Inflammatory macrophage treated with lipopolysaccharide for 1 hour (primary cell): ENCODE measurements at places on chromosomes 6 and 20.

GRCh38 chr20:44576297-44576696, 6.1 kb upstream of the PKIG start:
- peak; percentile 71 for DNase-seq

- DNase-seq = no peak
These were observed 80.3 kb downstream of the PRND start for GRCh38 chr20:4802023-4802422.

DNA sequence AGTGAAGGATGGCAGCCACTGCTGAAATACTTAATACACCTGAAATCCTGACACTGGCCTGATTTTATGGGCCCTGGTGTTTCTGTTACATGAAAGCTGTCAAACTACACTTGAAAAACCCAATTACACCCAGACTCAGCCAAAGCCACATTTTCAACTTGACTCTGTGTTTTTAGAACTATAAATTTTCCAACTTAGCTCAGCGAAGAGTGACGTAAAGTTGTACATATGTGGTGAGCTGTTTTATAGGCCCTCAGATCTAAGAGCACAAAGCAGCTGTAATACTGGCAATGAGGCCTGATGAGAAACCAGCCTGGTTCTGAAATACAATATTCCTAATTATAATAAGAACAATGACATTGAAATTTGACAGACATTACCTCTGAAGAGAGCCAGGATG, 18.6 kb downstream of the SCML4 start:
- no peak for DNase-seq

DNA sequence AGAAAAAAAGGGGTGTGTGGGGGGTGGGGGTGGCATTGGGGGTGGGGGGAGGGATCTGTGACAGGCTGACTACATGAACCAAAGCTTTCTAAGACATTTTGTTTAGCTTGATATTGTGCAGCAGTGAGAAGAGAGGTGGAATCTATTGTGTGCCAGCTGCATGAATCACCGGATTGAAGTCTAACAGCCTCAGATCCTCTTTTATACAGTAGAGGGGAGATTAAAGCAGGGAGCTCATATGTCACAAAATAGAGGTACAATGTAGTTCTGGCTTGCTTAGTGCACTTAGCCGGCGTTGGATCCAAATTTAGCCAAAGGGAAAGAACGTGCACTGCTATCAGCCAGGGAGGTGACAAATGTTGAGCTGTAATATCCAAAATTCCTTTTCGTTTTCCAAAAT, 404.2 kb upstream of the CITED2 start:
- DNase-seq = no peak

- no peak for DNase-seq
These were observed 52.6 kb downstream of the SMLR1 start for GRCh38 chr6:130879826-130880225.

DNA sequence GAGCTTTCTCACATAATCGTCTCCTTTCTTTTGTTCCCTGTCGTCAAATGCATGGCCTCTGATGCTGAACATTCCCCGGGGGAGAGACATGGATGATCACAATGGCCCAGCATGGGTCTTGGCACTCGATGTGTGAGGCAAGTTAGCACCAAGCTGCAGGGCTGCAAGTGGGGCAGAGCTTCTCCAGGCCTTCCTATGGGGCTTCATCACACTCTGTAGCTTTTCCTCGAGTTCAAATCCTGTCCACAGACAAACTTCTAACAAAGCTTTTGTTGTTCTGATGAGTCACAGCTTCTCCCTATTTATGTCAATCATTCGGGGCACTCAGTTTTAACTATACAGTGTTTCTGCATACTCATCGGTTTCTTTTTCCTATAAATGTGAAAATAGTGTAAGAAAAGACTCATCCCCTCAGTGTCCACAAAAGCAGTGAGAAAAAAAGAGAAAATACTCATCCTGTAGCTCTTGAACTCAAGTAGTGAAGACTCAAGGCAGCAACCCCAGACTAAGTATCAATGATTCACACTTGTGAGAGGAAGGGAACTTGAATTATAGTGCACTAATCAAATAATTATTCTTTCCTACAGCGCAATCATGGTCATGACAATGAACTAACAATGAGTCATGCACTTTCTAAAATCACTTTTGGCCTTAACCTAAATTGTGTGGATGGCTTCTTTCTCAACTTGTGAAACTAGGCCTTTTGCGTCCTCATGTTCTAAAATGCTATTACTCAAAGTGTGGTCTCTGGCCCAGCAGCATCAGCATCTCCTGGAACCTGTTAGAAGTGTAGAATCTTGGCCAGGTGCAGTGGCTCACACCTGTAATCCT, 68.4 kb upstream of the NOX3 start:
- DNase-seq = no peak

- DNase-seq = no peak
These were observed 43.9 kb upstream of the NOL4L start for GRCh38 chr20:32628960-32629530.

DNA sequence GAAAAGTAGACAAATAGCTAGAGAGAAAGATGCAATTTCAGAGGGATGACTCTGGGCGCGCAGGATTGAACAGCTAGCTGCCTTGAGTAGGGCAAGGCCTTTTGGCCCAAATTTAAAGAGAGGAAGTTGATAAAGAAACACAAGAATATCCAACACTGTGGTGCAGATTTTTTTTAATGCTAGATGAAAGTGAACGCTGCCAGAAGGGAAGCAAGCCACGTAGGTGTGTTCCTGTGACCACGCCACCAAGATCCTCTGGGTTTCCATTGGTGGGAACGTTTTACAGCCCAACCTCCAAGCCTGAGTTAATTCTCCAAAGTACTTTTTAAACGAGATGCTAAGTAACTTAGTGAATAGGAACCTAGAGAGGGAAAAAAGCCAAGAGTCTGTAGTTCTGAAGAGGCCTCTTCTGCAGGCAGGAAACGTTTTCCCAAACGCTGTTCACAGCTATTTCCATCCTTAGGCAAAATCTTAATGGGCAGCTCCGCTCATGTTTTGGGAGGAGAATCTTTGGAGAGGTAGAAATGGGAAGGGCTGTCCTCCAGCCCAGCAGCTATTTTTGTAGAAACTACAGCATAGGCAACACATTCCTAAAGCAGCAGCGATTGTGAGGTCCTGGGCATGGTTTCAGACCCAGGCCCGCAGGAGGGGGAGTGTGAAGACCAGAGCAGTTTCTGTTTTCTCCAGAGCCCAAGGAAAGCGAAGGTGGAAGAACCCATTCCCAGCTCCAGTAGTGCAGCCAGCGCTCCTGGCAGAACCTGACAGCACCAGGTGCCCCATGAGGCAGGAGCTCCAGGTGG, 8.2 kb downstream of the LY86 start:
- DNase-seq = no peak

GRCh38 chr20:40966103-40966502, 62.5 kb upstream of the TOP1 start:
- no peak for DNase-seq

DNA sequence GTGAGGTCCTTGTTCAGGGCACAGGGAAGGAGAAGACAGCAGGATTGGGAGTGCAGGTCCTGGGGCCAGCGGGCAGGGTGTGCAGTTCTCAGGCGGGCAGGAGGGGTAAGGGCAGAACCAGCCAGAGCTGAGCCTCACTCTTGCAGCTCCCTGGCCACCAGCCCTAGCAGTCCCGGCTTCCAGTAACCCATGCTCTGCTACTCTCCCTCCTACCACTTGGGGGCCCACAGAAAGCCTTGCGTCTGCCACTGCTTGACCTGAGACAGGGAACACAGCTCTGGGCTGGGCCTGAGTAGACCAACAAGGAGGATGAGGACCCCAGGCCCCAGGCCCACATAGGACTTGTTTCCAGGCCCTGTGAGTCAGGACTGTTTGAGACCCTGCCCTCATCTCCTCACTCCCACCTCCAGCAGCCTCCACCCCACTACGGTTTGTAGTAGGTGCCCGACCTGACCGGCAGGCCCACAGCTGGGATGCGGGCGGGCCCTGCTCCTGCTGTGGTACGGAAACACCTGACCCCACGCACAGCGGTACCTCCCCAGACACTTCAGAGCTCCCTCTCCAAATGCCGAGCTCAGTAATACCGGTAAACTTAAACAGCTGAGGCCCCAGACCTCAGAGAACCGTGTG, 39.2 kb downstream of the KCNK5 start:
- DNase-seq = peak; percentile 54

DNA sequence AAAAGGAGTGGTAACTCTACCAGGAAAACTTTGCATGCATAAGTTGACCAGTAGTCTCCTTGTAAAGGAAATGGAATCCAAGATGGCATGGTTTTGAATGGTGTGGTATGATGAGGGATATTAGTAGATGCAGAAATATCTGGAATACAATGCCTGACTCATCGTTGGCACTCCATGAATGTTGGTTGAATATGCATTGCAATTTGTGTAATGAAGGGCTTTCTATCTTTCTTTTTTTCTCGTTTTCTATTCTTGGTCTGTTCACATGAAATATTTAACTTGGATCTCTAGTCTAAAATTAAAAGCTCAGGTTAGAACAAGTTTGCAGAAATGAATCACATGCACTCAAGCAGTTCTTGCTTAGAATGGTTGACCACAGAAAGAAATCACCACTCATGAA, 277.3 kb upstream of the PRND start:
- DNase-seq = no peak

- DNase-seq = no peak
These were observed 160.9 kb upstream of the SPTLC3 start for GRCh38 chr20:12847872-12848271.

- peak; percentile 57 for DNase-seq
These were observed 38.6 kb upstream of the EPB41L1 start for GRCh38 chr20:36115925-36116324.

DNA sequence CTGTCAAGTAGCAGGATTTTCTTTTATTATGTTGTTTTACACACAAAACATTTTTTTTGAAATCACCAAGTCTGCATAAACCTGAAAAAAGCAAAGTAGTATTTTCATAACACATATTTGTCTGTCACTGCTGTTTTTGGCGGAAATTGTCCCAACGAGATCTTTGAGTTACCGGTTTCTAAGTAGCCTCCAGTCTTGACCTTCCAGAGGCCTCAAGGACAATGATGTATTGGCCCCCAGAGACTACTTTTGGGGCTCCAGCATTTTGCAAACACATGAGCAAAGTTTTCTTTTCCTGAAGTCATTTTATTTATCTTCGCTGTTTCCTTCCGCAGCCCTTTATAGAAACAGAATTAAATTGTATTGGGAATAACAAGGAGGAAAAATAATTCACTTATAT, 862.6 kb downstream of the KIF16B start:
- no peak for DNase-seq

DNA sequence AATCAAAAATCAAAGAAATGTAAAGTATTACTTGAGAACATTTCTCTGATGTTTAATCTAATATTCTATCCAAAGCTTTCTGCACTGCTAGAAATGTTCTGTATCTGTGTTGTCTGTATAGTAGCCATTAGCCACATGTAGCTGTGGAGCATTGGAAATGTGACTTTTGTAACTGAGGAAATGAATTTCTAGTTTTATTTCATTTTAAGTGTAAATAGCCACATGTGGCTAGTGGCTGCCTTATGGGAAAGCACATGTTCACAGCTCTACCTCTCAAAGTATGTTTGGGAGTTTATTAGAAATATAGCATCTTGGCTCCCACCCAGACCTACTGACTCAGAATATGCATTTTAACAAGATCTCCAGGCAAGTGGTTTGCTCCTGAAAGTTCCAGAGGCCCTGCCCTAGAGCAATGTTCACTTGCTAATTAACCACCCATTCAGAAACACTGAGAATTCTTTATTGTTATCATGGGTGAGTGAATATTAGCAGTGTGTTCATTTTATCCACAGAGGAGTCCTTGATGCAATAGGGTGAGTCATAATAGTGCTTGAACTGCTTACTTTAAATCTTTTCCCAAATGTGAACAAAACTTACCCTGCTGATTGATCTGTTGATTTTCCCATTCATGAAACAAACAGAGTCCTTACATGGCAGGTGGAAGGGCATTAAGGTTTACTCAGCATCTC, 282.7 kb downstream of the PLCB1 start:
- no peak for DNase-seq

DNA sequence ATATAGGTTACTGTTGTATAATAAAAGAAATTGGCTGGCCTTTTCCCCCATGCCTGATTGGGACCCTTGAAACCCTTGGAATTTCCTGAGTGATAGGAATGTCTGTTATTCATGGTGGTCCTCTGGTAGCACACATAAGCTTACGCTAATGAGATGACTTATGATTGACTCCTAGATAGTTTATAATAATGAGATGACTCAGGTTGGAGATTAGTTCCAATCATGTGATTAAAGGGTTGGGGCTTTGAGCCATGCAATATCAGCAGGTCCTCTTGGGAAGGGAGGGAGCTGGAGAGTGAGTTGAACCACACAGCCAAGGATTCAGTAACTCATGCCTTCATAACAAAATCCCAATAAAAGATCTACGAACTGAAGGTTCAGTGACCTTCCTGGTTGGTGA, 407.6 kb upstream of the MANEA start:
- no peak for DNase-seq

DNA sequence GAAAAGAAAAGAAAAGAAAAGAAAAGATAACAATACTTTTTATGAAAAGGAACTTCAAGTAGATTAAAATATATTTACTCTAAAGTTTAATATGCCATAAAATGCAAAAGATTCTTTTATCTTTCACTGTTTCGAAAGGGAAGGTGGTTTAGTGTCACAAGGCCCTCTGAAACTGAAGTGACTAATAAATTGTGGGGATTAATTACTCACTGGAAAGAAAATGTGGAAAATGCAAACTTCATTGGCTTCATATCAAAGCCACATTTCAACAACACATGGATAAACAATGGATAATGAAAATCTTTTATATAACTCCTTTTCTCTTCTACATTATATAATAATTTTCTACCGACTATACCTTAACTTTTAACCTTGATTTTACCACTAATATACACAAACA, 320.5 kb upstream of the RSPO3 start:
- DNase-seq = no peak

GRCh38 chr20:16317445-16318362, 255.5 kb downstream of the KIF16B start:
- peak; percentile 78 for DNase-seq

- no peak for DNase-seq
These were observed 98.3 kb downstream of the HAO1 start for GRCh38 chr20:7841971-7842310.

- DNase-seq = no peak
These were observed 393.8 kb downstream of the SMOC2 start for GRCh38 chr6:168834801-168835200.

GRCh38 chr6:73962884-73963283, 266.9 kb downstream of the CD109 start:
- no peak for DNase-seq

GRCh38 chr6:54716877-54717276, 129.7 kb upstream of the FAM83B start:
- no peak for DNase-seq

DNA sequence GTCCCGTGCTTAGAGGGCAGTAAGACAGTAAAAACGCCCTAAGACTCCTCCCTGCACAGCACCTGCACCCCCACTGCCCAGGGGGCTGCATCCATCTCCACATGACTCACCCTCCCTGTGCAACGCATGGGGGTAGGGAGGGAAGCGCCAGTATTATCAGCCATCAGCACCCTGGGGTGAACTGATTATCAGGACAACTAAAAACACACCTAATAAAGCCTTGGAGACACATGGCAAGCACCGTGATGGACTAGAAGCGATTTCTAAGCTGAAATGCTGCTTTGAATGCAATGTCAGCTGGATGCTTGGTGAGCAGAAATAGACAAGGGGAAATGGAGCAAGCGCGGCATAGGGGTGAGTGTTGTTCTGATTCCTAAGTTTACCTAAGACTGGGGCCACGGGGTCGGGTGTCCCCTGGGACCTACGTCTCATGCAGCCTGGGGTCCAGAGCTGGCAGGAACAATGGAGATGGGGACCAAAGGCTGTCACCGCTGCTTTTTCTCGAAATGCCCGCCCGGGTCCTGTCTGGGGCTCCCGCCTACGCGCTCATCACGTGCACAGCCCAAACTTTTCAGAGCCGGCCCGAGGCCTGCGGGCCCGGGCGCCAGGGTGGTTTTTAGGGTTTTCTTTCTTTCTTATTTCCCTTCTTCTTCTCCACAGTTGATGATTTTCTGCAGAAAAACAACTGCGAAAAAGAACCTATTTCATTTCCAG, 702 bp upstream of the TNFAIP3 start:
- no peak for DNase-seq
